ENCODE measurements at places on chromosomes 16 and 17.

DNA sequence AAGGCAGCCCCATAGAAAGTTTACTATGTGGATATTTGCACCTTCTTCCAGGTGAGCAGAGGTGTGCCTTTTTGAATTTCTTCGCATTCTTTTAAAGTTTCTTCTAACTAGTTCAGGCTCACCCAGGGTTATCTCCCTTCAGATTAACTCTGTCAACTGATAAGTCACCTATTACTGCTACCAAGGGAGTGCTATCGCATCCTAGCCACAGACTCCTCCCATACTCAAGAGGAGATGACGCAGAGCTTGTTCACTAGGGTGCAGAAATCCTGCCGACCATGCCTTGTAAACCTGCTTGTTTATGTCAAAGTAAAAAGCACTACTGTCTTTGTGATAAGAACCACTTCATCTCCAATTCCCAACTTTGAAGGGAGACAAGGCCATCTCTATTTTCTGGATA lies 390.1 kb downstream of the RBFOX1 start:
- no peak for DNase-seq

- DNase-seq: no peak
Observed at GRCh38 chr17:76527430-76528111, 9.9 kb downstream of the CYGB start.

GRCh38 chr17:64004903-64005733 lies 7.0 kb downstream of the PRR29 start:
- DNase-seq: no peak

DNA sequence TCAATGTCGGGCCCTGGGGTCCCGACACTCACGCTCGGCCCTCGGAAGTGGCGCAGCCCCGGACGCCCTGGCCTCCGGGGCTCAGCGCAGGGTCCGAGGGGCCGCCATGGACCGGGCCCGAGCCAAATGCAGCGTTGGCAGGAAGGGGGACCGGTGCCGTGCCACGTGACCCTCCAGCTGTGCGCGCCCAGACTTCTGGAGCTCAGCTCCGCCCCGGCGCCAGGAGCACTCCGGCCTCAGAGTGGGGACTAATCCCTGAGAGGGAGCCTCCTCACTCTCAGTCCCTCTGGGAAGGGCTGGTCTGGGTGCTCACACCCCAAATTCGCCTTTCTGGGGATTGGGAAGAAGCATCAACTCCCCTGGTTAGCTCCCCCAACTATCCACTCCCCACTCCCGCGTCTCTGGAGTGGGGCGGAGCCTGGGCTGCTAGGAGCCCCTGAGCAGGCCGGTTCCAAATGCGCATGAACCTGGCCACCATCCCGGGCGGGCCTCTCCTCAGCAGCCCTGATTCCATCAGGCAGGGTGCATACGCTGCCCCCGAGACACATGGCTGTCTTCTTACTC lies at the start of gene B3GNT9:
B3GNT9 (minus strand) TSS at position 166 of the 564 bp plus-strand sequence. CDS start 513 bp downstream, outside the sequence.
- DNase-seq: peak; percentile 51

GRCh38 chr17:57295526-57296023 lies 39.3 kb downstream of the MSI2 start:
- DNase-seq: peak; percentile 57

DNA sequence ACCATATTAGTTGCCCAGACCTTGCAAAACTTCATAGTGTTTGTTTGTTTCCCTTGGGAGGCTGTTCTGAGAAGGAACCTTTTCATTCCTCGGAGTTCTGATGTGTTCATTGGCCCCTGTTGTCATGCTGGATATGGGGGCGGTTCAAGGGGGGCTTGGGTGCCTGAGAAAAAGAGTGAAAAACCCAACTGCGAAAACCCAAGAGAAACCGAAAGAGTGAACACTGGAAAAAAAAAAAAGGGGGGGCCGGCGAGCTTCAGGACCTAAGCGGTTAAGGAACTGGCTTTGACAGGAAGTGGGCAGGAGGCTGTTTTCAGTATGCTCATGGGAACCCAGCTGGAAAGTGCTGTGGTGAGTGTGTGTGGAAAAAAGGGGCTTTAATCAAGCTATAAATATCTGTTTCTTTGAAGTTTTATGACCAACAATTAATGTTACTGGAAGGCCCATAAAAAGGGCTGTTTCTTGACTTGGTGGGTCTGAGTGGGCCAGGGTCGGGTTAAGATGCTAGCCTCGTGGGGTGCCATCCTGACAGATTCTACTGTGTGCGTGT lies 510.7 kb downstream of the MAF start:
- no peak for DNase-seq

DNA sequence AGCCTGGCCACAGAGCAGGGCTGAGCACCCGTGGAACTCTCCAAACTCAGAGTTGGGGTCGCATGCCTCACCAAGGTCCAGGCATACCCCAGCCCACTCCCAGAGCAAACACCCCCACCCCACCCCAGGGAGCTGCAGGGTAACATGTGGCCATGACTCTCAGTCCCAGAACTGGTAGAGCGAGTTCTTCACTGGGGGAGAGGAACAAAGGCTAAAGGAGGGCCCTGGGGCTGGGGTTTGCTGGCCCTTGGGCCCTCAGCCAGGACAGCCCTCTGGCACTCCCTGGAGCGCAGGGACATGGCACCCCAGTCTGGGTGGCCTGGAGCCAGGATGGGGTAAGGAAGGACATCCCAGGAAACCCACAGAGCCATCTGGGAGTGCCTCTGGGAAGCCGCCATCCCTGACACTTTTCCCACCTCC lies 4.2 kb downstream of the HID1 start:
- no peak for DNase-seq
